ENCODE measurements at places on chromosomes 5 and 9.

- DNase-seq, result peak; percentile 50
These were observed 26.2 kb downstream of the TCF7 start for GRCh38 chr5:134140530-134141201.

GRCh38 chr9:128824911-128825310 lies 4.7 kb downstream of the SPOUT1 start:
- no peak for DNase-seq

DNA sequence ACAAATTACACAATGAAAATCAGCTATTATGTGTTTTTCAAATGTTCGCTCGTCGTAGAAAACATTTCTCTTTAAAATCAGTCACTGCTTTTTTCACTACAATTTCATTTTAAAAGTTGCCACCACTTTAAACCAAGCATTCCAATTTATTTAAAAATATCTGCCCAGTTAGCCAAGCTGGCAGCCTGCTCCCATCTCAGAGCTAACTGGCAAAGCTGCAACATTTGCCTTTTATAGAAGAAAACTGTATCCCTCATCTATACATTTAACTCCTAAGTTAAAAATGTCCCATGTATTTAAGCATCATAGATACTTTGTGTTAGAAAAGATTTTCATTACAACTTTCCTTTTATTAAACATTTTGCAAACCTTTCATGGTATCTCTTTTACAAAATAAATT lies 294.9 kb upstream of the ADAMTS16 start:
- DNase-seq, result no peak

- DNase-seq, result no peak
These were observed 372.8 kb upstream of the RFX3 start for GRCh38 chr9:3898461-3899218.

DNA sequence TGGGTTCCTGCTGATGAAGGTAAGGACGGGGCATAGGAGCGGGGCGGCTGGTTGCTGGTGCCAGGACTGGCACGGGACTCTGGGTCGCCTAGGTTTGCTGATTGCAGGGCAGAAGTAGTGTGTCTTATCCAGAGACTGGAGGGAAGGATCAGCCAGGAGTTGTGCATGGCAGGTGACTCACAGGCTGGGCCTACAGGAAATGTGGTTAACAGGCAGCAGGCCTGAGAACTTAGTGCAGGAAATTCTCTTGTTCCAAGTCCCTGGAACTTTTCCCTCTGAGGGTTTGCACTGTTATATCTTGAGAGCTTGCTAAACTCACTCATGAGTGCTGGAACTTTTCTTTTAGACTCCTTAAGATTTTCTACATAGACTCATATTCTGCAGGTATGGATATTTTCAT lies 95.1 kb downstream of the ANXA2R start:
- no peak for DNase-seq

Measured in stimulated activated CD4-positive, alpha-beta T cell treated with anti-CD3 and anti-CD28 coated beads, Interleukin-1b, Interleukin-23, amount 100 ng/mL, for 4 hours (primary cell).